ENCODE measurements at places on chromosomes 3 and 15.

- DNase-seq: no peak
Observed at GRCh38 chr3:193400304-193400703, 21.8 kb upstream of the ATP13A5 start.

- DNase-seq: no peak
Observed at GRCh38 chr3:183247011-183247589, 6.0 kb upstream of the B3GNT5 start.

DNA sequence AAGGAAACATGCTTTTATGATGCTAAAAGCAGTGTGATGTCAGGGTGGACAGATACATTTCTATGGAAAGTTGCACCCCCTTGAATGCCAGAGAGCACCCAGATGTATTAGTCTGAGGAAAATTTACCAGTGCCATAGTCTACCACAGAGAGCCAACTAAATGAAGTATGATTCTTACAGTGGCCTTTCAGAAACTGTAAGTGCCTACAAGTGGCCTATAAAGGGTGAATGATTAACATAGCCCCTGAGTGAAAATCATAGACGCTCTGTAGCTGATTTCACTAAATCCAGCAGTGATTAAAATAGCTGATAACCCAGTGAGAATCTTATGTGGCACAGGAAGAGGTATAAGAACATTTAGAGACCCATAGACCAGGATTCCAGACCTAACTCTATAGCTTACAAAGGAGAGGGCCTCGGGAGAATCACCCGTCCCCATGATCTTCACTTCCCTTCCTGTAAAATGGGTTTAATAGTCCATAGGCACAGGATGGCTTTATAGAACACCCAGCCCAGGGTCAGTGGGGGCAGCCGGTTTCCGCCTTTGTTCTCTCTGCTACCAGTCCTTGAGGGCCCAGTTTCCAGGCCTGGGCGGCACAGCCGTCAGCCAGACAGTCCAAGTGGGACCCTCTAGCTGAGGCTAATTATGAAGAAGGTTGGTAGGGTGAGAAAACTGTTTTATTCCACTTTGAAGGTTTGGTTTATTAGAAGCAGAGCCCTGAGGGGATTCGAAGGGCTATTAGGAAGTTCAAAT, 35.5 kb upstream of the CACNA2D3 start:
- DNase-seq: no peak

DNA sequence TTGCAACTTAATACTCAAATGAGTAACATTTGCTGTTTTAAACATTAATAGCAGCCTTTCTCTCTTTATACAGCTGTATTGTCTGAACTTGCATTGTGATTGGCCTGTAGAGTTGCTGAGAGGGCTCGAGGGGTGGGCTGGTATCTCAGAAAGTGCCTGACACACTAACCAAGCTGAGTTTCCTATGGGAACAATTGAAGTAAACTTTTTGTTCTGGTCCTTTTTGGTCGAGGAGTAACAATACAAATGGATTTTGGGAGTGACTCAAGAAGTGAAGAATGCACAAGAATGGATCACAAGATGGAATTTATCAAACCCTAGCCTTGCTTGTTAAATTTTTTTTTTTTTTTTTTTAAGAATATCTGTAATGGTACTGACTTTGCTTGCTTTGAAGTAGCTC, 40.3 kb downstream of the CTNNB1 start:
- no peak for DNase-seq

DNA sequence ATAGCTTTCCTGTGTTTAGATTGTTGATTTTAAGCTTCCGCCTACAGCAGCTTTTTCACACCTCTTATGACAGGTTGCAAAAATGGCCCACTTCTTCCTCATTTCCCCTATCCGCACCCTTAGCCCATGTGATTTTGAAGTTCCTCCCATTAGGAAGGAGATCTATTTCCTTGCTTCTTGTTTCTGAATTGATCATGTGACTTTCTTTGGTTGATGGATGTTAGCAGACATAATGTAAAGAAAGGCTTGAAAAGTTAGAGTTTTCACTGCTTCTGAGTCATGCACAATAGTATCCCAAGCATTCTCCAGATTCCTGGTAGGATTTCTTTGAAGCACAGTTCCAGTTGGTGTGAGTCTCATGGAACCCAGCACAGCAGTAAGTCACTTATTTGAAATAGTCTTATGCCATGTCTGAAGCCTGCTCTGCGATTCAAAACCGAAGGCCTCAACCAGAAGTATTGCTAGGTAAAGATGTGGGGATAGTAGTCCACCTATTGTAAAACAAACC, 76.6 kb downstream of the EDEM1 start:
- no peak for DNase-seq

DNA sequence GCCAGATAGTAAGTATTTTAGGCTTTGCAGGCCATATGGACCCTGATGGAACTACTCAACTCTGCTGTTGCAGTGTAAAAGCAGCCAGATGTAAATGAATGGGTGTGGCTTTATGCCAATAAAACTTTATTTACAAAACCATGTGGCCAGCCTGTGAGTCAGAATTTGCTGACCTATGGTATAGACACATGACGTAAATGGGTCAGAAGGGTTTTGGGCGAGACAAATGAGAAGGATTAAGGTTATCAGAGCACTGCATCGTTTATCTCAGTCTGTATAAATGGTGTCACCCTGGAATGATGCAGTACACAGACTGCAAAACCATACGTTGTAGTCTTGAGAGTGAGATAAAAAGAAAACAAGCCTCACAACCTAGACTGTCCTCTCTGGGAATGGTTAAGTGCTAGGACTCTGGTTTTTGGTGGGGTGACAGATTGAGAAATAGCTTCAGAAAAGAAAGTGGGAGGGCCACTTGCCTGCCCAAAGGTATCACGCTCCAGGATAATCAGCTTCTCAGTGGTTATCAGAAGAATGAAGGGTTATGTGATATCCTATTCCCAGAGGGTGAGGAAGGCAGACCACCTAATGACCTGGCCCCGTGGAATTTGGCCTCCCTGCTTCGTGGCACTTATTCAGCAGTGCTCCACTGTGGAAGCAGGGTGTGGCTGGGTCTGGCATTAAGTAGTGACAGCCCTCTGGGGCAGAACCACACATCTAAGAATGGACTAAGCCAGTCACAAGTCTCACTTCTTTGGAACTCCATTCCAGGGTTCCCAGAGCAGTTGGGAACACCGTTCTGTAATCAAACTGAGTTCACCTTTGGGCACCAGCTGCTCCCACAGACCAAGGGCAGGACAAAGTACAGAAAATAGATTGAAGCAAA, 46.1 kb downstream of the ABHD5 start:
- DNase-seq: no peak

- DNase-seq: no peak
Observed at GRCh38 chr3:180319461-180319860, 282.5 kb upstream of the TTC14 start.

DNA sequence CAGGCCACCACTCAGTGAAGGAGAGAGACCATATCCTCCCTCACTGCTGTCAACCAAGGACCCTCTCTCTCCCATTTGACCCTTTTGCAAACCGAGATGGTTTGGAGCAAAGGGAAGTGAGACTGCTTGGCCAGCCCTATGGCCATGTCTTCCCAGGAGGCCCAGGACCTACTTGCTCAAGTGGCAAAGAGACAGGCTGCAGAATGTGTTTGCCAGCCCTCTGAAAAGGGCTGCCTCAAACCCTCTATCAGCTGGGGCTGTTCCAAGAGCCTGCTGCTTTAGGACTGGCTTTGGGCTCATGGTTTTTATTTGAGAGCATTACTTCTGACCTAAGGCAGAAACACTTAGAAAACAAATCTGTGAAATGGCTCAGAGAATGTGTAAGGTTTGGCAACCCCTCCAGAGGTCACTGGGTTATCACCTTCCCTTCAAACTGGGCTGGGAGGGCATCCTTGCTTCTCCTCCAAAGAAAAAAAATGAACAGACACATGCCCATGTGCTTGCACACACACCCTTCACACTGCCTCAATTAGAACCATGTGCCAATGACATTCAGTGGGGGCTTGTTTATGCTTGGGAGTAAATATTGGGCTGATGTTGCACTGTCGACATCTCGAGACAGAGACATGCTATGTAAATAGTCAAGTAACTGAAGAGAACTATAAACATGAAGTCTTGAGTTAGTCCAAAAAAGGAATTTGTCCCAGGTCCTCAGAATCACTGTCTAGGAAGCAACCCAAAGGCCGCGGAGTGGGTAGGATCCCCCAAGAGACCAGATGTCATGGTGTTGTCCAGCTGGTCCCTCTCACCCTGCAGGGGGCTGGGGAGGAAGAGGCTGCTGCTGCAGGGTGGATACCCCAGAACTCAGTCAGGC, 49.8 kb upstream of the CTDSPL start:
- DNase-seq: no peak

GRCh38 chr3:81707996-81708395, 53.4 kb downstream of the GBE1 start:
- no peak for DNase-seq

DNA sequence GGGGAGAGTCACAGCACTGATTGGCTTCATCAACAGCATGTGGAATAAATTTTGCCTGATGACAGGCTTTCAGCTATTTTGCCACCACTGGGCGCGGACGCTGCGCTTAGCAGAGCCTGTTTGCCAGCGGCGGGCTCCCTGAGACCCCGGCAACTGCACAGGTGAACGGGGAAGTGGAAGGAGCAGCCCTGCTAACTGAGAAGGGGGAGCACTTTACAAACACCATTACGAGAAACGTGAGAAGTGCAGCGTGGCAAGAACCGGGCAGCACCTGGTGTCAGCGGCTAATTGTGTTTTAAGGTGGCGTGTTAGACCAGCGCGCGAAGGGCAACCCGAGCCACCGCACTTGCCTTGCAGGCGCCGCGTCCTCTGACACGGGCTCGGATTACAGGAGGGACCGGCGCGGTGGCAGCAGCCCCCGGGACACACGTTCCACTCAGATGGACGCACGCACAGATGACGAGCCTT, 307.8 kb upstream of the ARRDC4 start:
- no peak for DNase-seq

DNA sequence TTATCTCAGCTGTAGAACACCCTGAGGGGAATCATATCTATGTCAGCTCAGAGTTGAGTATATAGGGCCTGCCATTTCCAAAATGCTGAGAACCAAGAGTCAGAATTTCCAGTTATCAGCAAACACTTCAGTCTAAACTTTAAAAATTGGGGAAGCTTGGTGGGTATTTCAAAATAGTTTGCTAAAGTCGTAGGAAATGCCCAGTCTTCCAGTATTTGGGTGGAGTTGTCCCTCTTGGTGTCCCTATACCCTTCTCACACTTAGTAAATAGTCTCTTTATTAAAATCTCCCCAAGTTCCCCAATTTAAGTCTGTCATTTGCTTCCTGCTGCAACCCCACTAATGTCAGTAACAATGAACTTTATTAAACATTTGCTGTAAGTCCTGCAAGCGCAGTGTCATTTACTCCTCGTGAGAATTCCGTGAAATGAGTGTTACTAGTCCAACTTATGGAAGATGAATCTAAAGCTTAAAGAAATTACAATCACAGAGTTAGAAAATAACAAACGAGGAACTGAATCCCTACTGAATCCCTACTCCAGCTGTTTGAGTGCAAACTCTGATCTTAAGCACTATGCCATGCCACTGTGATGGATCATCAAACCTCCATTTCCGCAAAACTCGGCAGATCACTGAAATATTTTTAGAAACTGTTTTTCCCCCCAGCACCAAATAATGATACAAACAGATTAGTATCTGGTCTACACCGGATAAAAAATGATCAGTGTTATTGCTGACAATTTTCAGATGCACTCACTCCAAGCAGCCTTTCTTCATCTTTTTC, 341.7 kb upstream of the PROK2 start:
- no peak for DNase-seq

GRCh38 chr3:32257042-32257441, 18.6 kb downstream of the CMTM8 start:
- DNase-seq: no peak

DNA sequence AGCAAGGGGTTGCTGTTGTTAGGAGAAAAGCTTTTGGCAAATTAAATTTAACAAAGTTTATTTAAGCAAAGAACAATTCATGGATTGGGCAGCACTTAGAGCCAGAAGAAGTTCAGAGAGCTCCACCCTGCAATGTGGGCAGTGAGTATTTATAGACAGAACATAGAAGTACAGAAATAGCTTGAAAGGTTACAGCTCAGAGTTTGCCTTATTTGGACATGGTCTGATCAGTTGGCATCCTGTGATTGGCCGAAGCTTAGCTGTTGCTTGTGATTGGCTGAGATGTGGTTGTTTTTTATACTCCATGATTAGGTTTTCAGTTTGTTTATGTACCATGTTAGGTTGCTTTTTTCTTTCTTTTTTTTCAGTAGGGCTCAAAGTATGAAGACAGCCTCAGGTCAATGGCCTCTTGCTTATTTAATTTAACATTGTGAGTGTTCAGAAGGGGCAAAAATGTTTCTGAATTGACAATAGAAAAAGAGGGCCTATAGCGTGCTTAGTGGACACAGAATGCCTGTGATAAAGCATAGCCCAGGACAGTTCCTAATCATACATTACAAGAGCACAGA, 293.8 kb downstream of the IGSF11 start:
- no peak for DNase-seq

GRCh38 chr3:114758831-114759699, 388.0 kb downstream of the ZBTB20 start:
- DNase-seq: no peak

DNA sequence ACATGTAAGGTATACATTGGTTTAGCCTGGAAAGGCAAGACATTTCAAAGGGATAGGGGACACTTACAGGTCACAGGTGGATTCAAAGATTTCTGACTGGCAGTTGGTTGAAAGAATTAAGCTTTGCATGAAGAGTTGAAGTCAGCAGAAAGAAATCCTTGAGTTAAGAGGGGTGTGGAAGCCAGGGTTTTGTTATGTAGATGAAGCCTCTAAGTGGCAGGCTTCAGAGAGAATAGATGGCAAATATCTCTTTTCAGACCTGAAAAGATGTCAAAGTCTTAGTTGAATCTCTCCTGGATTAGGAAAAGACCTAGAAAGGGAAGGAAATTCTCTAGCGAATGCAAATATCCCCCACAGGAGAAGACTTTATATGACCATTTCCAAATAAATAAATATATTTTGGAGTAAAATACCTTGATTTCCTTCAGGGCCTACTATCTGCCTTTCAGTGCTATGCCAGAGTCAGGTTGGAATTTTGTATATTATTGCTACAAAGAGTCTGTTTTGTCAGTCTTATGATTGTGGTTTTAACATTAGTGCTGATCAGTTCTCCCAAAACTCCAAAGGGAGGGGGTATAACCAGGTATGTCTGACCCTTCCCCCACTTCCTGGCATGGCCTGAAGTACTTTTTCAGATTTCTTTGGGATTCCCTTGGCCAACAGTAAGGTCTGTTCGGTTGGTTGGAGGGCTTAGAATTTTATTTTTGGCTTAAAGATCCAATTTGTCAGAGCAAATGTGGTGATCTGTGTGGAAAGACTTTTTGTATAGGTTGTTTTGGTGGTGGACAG, 286.4 kb downstream of the LRTM1 start:
- DNase-seq: no peak

- DNase-seq: no peak
Observed at GRCh38 chr3:131386429-131387165, 5.0 kb downstream of the NUDT16 start.

- no peak for DNase-seq
Observed at GRCh38 chr3:123349201-123349535, 99.7 kb downstream of the ADCY5 start.

DNA sequence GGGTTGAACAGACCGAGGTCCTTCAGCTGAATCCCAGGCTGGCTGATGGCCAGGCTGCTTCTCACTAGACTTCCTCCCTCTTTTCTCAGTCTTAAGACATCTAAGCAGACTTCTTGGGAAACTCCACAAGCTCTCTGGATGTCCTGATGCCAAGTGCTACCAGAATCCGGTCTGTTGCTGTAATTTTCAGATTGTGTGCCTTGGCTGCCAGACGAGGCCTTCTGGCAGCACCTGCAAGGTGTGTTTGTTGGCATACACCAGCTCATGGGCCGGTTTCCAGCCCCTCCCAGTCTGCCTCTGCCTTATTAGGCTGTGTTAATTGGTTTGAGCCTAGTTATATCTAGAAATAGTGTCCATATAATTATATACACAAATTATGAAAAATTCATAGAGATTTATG, 120.6 kb downstream of the TNIK start:
- no peak for DNase-seq

Measured in GM06990 (cell line).